ENCODE measurements at places on chromosomes 4 and X.

GRCh38 chr4:85889314-85889713 lies 414.4 kb downstream of the ARHGAP24 start:
- no peak for DNase-seq

DNA sequence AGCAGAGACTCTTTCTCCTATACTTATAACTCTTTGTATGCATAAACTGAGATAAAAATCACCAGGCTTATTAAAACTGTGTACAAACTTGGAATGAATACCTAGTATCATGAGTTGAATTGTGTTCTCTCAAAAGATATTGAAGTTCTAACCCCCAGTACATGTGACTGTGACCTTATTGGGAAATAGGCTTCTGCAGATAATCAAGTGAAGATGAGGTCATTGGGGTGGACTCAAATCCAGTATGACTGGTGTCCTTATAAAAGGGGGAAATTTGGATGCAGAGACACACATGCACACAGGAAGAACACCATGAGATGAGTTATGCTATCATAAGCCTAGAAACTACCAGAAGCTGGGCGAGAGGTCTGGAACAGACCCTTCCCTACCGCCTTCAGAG lies 26.2 kb downstream of the ZNF827 start:
- DNase-seq, result no peak

DNA sequence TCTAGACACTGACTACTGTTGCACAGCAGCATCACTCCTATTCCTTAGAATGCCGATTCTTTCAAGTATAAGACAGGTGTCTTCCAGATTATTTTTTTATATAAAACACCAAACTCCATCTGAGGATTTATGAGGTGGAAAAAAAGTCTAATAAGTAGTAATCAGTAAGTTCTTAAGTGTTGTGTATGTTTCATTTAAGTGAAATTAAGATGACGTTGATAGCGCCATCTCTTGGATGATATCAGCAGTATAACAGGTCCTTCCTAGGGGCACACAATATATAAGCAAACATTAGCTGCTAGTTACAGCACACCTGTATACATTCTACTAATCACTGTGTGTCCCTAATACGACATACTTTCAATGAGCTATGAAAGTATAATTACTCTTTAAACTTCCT lies 99.6 kb upstream of the STS start:
- DNase-seq, result no peak

DNA sequence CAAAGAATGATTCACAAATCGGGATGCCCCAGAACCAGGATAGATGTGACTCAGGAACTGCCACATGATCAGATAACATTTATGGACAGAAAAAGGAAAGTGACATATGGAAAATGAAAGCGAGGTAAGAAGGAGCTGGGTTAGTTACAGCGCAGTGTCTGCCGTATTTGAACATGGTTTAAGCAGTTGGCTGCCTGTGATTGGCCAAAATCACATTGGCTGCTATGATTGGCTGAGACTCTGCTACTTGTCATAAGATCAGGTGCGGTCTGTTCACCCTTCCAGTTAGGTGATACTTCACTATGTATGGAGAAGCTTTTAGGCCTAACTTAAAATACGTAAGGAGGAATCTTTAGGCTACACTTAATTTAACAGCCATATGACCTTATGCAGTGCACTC lies 322.7 kb upstream of the HAND2 start:
- no peak for DNase-seq

- no peak for DNase-seq
These were observed 556.1 kb upstream of the TENM3 start for GRCh38 chr4:181687116-181687515.

GRCh38 chr4:14364953-14365536 lies 637.2 kb upstream of the CPEB2 start:
- DNase-seq, result no peak

GRCh38 chrX:153387345-153387744 lies 13.8 kb downstream of the PNMA6E start:
- DNase-seq, result no peak

GRCh38 chr4:19983072-19983471 lies 268.6 kb upstream of the SLIT2 start:
- no peak for DNase-seq

GRCh38 chr4:109690690-109691410 lies 12.4 kb downstream of the CASP6 start:
- DNase-seq, result no peak

- DNase-seq, result no peak
These were observed 127.9 kb upstream of the NHS start for GRCh38 chrX:17247144-17247543.

- DNase-seq, result no peak
These were observed 248.1 kb downstream of the C4orf33 start for GRCh38 chr4:129344058-129344457.

GRCh38 chr4:32106767-32107166 lies 1386.6 kb downstream of the PCDH7 start:
- no peak for DNase-seq

DNA sequence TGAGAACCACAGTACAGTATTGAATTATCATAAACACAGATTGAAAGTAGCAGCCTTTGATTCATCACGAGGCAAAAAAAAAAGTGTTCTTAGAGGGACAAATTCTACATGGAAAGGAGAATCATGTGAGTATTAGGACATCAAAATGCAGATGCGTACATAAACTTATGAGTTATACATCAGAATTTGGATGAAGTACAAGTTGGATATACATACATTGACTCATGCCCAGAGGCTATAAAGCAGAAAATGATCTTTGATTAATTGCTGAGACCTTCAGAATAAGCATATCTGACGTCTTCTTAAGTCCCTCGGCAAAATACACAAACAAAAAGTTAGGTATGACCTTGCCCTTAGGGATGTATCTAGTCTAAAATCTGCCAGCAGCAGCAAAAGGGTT lies 206.4 kb downstream of the LDB2 start:
- no peak for DNase-seq

DNA sequence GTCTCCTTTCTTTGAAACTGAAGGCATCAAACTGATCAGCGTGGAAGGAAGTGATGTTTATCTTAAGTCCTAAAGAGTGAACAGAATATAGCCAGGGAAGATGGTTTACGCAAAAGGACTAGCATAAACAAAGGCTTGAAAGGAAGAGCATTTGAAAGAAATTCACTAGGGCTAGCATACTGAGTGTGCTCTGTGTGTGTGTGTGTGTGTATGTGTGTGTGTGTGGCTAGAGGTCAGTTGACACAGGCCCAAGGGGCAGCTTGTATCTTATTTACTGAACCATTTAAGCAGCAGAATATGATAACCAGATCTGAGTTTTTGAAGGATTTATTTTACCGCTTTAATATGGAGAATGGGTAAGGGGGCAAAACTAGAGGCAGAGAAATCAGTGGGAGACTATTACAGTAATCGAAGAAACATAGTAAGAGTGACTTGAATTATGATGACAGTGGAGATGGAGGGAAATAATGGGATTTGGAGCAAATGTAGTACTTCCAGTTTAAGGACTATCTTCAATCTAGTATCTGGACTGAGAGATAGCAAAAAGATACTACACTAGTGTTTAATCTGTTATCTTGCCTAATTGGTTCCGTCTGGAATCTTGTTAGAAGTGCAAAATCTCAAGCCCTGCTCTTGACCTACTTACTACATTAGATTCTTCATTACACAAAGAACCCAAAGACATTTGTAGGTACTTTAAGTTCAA lies 36.9 kb downstream of the CEP44 start:
- DNase-seq, result no peak

GRCh38 chr4:162847945-162848549 lies 318.6 kb downstream of the NAF1 start:
- no peak for DNase-seq

DNA sequence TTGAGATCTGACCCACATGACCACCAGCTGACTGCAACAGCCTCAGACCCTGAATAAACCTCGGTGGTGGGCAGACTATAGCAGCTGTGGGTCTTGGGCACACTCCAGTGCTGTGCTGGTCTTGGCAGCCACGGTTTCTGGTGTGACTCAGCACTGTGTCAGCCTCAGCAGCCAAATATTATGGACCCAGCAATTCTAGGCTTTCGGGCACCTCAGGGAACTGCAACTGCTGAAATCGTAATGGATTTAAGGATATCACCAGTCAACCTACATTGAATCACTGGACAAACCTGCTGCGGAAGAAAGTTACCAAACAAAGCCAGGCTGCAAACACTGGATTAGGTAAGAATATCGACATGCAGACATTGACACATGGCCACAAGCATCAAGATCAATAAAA lies 10.5 kb upstream of the UBE2NL start:
- no peak for DNase-seq

- no peak for DNase-seq
These were observed 944.7 kb upstream of the NDST4 start for GRCh38 chr4:116058129-116058528.

DNA sequence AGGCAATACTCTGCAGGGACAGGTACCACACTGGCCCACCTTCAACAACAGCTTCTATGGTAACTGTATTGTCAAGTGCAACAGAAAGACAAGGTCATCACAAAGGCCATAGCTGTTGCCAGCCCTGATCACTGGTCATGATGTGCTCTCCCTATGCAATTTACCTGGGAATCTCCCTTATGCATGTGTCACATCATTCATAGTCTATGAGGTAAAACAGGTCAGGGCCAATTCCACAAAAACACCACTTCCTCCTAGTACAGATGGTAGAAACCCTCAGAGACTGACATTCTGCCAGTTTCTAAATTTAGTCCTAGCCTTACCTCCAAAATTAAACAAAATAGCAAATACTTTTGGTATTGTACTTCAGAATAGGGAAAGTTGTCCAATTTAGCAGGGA lies 132.8 kb downstream of the MGST2 start:
- no peak for DNase-seq

GRCh38 chrX:49290215-49290614 lies 13.2 kb upstream of the GAGE10 start:
- no peak for DNase-seq

GRCh38 chr4:1416948-1417260 lies 10.7 kb upstream of the NKX1-1 start:
- no peak for DNase-seq

GRCh38 chr4:2354118-2354517 lies 64.3 kb downstream of the ZFYVE28 start:
- no peak for DNase-seq

DNA sequence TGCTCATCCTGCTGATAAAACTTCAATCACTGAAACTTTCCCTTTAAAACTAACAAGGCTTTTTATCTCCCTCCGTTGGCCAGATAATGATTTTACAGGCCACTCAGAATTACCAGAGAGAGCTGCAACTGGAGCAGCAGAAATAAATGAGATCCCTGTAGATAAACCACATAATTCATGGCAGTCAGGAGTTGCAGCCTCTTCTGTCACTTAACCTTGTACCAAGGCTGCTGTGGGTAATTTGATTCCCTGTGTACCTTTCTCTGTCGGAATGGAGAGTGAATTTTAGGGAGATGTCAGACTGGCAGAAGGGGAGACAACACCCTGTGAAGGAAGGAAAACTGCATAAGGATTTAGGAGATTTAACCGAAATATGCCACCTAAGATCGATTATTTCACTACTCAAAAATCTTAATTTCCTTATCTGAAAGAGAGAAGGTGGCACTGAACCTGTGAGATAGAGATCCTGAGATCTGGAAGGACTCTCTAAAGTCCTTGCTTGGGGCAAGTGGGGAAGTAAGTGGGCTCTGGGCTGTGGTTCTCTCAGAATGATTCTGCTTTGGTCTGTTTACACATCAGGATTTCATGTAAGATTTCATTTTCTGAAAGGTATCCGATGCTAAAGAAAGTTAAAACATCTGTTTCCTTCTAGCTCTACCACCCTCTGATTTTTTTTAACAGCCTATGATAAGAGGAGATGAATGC lies 14.3 kb upstream of the TSPAN5 start:
- DNase-seq, result no peak

DNA sequence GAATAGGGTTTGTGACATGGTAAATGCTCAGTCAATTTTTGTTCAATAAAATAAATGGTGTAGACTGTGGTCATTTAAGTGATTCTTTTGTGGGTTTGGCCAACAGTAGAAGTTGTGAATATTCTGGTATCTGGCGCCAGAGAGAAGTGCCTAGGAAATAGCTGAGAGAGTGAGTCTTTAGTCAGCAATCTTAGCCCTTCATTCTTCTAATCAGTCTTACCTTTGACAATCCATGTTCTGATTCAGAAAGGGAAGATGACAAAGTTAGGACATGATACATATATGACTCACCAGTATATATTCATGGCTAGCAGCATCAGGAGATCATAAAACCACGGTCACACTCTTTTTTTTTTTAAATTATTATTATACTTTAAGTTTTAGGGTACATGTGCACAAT lies 141.8 kb upstream of the PCDH18 start:
- DNase-seq, result no peak

DNA sequence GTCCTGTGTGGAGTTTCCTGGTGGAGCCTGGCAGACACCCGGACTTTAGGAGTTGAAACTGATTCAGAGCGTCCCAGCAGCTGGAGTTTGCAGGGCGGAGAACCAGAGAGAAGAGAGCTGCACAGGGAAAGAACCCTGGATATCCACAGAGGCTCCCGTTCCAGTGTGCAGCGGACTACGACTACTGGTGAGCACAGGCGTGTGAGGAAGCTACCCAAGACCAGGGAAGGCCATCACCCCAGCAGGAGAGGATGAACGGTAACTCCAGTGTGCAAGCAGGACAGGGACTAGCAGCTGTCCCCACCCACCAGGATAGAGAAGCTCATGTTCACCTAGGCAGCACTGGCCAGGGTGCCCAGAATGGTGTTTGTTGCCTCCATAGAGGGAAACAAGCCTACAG lies 2.3 kb downstream of the LAGE3 start:
- DNase-seq, result no peak

DNA sequence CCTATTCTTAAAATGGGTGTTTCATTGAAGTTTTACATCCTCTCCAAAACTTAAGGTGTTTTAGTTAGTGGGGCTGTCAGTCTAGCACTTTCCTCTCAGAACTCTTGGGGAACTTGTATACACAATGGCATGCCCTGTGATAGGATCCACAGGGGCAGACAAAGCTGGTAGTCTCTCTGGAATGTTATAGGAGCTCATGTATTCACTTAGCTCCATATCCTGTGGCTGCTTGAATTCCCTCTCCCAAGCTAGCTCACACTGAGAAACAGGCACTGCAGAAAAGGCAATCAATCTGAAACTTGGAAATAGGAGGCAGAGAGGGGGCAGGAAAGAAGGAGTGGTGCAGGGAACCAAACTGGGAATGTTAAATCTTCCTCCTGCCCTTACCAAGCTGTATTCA lies 26.3 kb upstream of the ARMCX2 start:
- no peak for DNase-seq

DNA sequence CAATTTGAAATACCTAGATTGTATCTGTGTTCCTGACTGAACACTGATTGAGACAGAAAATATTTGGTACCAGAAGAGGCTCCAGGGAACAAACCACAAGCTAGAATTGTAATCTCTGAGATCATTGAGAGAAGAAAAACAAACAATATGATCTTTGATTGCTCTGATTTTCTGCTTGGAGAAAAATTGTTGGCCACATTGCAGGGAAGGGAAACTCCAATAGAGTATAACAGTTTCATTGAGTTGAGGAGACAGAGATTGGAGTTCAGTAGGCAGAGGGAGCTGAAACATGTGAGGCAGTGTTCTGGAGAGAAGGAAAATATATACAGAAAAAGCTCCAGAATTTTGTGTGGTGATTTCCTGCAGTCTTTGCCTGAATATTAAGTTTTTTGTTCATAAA lies 158.2 kb downstream of the C4orf33 start:
- no peak for DNase-seq
